ENCODE measurements at places on chromosomes 6 and 20.

- DNase-seq: peak; percentile 47
Measured at GRCh38 chr6:83884523-83884922, 25.0 kb downstream of the CYB5R4 start.

DNA sequence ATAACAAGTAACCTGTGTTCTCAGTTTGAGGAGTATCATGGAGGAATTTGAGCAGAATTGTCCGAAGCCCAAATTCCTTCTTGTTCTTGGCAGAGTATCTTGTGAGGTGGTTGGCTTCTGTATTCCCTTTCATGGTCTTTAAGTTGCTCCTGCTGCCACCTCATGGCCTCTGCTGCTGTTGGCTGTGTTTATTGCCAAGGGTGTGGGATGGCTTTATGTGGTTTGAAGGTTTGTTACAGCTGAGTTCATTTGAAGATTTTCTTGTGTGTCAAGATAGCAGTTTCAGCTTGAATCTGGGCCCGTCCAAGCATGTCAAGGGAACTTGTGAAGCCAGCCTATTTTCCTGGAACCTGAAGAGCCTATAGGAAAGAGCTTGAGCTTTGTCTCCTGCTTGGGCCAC is 20.2 kb upstream of the TTK start:
- DNase-seq: peak; percentile 13

DNA sequence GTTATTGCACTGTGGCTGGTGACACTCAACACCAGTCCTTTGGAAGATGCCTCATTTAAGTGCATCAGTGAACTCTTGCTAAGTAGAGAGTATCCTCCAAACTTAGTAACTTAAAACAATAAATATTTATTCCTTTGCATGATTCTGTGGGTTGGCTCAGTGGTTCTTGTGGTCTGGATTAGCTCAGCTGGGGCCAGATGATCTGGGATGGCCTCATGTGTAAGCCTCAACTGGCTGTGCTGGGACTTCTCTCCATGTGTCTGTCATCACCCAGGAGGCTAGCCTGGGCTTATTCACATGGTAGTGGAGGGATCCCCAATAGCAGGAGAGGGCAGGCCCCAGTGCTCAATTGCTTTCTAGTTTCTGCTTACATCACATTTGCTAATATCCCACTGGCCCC is 8.3 kb downstream of the LRRN4 start:
- peak; percentile 66 for DNase-seq

- DNase-seq: no peak
Measured at GRCh38 chr6:148416330-148416965, 73.8 kb downstream of the SASH1 start.

- no peak for DNase-seq
Measured at GRCh38 chr6:99192561-99192960, 156.9 kb downstream of the FAXC start.

- no peak for DNase-seq
Measured at GRCh38 chr6:12479881-12480280, 189.7 kb downstream of the EDN1 start.

DNA sequence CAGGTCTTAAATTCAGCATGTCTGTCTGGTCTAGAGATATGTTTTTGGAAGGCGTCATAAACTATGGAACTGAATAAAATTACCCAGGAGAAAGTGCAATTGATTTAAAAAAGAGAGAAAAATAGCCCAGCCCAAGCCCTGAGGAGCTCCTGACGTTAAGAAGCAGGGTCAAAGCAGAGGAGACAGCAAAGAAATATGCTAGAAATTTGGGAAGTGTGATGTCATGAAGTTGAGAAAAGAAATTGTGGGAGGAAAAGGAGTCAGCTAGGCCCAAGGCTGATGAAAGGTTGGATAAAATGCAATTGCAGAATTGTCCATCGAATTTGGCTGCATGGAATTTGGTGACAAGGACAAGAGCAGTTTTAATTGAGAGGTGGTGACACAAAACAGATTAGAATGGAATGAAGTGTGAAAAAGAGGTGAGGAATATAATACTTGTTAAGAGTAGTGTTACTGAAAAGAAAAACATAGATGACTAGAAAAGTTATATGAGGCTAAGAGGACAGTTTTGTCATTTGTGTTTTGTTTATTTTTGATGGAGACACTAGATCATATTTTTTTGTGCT is 381.6 kb downstream of the LAMA2 start:
- peak; percentile 6 for DNase-seq

DNA sequence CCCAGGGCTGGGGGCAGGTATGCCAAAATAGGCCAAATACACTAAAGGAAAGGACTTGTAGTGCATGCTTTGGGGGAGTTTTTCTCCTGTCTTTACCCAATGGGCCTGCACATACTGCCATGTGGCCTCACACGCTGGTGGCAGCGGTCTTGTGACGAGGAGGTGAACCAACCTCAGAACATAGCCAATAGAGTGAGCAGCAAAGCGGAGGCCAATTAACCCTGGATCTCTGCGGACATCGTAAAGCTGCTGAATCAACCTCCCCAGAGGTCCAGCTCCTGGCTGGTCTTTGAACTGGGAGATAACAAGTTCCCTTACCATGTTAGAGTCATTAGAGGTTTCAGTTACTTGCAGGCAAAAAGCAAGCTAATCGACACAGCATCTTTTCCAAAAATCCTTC is 280.1 kb downstream of the PREX1 start:
- no peak for DNase-seq

DNA sequence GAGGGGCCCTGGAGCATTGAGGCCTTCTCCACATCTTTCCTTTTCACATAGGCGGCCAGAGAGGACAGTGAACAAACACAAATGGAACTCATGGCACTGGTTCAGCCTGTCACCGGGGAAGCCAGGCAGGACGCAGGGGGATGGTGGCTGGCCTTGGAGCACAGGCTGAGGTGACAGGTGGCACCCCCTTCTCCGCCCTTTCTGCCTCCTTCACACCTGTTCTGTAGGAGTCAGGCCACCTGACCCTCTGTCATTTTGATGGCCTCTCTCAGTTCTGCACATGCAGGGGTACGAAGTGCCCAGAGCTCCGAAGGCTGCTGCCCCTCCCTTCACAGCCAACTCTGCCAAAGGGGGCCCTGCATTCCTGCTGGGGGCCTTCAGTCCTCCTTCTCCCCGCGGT is 60.8 kb downstream of the CD40 start:
- DNase-seq: no peak

GRCh38 chr20:41631826-41632225 is 13.6 kb upstream of the CHD6 start:
- peak; percentile 92 for DNase-seq

GRCh38 chr6:169005166-169005565 is 248.5 kb downstream of the THBS2 start:
- no peak for DNase-seq

DNA sequence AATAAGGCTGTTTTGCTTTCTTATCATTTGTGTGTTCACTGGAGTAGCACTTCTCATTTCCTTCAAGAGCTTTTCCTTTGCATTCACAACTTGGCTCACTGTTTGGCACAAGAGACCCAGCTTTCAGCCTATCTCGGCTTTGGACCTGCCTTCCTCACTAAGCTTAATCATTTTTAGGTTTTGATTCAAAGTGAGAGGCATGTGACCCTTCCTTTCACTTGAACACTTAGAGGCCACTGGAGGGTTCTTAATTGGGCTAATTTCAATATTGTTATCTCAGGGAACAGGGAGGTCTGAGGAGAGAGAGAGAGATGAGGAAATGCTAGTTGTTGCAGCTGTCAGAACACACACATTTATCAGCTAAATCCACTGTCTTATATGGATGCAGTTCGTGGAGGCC is 82.9 kb upstream of the SCAF8 start:
- DNase-seq: no peak

- no peak for DNase-seq
Measured at GRCh38 chr6:154086510-154086909, 47.5 kb downstream of the OPRM1 start.

All from AG08395 (cell line).